Left cardiac atrium (tissue), 4 donors: ENCODE measurements at places on chromosomes 2 and 18. TPM values are rescaled to one million over a fixed set of nuclear protein-coding genes. Genes with fewer than 3 reads are reported as not detected.

GRCh38 chr2:215949991-215950404, 63.4 kb downstream of the MREG start:
- no peak for DNase-seq

COBLL1 gene
- 18.0 TPM for total RNA-seq

DNA sequence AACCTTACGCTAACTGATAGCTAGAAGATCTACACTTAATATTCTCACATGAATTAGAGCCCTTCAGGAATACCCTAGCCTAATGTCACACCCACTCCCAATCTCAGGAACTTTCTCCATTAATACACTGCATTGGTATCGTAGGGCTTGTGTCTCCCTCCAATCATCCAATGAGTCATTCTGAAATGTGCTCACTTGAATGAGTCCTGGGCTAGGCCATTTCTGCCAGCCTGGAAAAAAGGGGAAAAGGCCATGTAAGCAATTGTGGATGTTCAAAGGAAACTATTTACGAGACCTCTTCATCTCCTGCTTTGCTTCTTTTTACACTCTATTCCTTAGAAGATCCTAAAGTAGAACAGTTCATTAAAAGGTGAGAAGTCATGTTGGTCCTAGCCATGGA, 18.8 kb downstream of the ZEB2 start:
- DNase-seq = no peak

DNA sequence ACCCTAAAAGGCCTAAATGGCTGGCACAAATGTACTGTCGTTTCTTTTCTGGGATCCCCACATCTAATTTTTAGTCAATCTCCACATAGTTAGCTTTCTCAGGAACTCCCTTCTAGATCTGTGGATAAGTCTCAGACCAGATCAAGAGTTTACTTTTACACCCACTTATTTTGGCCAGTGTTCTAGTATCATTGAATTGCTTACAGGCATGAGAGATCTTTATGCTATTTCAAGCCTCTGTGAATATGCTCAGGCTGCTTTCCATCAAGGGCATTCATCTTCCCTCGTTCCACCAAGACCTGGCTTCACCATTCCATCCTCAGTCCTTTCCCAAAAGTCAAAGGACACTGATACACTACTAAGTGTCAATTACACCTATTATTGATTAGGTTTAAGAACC, 27.8 kb upstream of the SCN1A start:
- DNase-seq = no peak

DNA sequence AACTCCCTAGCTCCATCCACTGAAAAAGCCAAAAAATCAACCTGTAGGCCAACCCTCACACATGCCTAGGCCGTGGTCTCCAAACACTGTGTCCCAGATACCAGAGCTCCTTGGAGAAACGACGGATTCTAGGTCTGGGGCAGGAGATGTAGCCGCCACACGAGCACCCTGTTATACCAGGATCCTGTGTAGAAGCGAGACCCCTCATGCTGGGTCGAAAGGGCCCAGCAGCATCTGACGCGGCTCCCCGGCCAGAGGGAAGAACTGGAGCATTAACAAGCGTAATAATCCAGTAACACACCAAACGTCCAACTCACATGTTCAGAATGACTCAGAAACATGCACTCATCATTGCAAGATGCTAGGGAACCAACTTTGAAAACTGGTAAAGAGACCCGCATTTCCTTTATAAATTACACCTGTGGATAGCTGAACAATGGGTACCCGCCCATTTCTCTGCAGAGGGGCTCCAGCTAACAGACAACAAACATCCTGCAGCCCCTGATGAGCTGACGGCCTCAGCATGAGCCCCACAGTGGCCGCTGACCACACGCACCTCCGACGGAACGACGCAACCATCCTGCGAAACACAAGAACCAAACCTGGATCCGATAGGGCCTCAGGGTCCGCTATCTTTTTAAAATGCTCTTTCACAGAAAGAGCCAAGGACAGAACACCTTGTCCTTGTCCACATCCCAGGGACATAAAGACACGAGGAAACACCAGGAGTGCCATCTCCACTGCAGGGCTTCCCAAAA, 14.2 kb downstream of the SLC66A2 start:
- no peak for DNase-seq

DSG1 gene
- 2.0 TPM for total RNA-seq
